ENCODE measurements at places on chromosomes 4 and X.
A peak's percentile ranks its signal among the peaks of the same experiment; 100 is the strongest.

GRCh38 chr4:148443512-148444295 lies 1.5 kb upstream of the NR3C2 start:
- peak; percentile 44 for DNase-seq

DNA sequence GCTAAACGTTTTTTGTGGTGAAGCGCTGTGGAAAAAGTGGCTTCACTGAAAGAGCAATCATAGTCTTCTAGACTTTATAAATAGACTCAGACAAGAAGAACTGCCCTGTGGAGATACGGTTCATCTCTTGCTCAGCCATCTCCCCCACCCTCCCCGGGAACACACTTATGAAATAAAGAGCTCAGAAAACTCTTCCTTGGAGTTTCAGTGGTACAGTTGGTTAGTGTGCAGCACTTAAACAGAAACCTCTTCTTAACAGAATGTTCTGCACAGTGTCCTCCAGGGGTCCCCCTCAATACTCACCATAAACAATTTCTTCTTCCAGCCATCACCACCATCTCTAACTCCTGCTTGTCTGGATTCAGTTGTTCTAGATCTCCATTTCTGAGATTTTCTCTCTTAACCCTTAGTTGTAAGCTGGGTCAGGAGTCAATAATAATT lies 313.0 kb downstream of the ARHGAP10 start:
- peak; percentile 14 for DNase-seq

- no peak for DNase-seq
Measured at GRCh38 chr4:71151054-71151453, 157.6 kb downstream of the DCK start.

GRCh38 chr4:113173793-113174264 lies 124.4 kb downstream of the ANK2 start:
- DNase-seq = no peak

DNA sequence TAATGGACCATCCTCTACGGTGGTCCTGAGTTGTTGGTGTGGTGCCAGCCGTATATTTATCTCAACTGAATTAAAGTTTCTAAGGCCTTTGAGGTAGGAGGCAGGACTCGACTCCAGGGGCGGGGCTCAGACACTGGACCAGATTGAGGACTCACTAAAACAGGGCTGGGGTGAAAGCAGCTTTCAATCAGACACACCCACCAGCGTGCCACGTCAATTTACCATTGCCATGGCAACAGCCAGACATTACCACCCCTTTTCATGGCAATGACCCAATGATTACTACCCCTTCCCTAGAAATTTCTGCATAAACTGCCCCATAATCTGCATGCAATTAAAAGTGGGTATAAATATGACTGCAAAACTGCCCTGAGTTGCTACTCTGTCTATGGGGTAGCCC lies 6.7 kb upstream of the TLR1 start:
- no peak for DNase-seq

DNA sequence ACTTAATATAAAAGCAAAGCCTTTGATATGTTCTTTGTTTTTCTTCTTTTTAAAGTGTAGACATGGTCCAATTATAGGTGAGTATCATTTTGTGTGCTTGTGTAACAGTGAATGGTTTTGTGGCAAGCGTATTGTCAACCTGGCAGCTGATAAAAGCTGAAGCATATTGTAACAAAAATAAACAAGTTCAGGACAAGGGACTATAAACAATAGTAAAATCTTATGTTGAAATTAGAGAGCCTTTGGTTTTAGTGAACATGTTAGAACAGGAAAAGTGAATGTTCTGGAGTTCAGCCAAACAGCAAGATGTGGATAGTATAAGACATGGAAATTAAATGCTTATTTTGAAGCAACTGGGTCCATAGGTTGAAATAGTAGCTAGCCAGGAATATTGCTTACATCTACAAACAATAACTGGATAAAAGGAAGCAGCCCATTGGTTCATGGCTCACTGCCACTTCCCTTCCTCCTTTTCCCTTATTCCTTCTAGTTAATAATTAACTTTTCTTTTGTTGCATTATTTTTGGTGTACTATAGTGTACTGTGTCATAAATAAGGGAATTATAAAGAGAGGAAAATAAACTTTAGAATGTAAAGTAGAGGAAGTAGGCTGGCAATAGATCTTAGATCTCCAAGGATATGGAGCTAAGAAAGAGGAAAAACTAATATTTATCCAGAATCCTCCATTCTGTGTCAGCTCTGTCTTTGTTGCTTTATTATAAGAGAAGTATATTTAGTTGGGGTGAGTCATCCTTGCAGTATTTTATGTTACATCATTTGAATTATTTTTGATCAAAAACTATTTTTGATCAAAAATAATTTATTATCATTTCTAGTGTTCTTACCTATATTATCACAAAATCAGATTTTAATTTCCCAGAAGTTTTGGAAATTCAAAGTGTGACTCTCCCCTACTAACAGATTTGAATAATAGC lies 65.6 kb downstream of the MRPL1 start:
- DNase-seq = no peak

GRCh38 chr4:182698212-182698611 lies 219.0 kb downstream of the DCTD start:
- DNase-seq = no peak

GRCh38 chr4:76213415-76214176 lies at the start of gene SCARB2:
TSS of gene SCARB2 (minus strand) at chr4:76213824. CDS start at chr4:76213543, 281 bp downstream.
- DNase-seq = peak; percentile 78

DNA sequence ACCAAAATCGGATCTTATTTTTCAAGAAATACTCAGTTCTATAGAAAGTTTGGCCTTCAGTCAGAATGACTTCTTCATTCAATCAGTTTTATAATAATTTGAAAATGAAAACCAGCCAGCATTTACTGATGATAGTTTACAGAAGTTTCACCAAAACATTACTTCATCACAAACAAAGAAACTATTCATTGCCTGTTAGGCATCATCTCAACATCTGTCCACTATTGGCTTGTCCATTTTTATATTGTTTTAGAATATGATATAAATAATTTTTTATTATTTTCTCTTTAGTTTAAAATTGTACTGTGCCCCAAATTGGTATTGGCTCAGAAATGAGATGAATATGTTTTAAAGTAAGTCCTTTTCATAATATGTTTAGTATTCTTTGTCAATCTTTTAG lies 38.4 kb downstream of the FAT4 start:
- DNase-seq = no peak

DNA sequence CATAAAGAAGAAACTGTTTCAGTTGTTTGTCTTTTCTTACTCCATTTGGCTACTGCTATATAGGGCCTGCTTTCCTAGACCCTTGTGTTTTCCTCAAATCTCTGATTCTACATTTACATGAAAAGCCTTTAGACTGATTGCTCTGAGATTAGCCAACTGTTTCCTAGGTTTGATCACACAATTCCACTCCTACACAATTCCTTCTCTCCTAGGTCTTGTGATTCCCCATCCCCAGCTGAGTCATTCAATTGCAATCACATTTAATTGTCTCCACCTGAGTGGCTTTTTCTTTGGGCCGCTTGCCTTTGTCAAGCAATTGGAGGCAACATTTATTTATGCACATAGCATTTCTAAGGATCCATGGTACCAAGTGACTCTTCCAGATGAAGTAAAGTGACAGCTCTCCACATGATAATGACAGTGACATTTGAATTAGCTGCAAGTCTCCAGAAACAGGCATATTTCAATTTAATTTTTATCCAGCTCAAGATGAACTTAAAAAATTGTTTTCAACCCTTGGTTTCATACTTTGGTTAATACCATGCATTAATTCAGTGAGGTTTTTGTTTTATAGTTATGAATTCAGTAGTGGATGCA lies 35.8 kb downstream of the ATXN3L start:
- no peak for DNase-seq

DNA sequence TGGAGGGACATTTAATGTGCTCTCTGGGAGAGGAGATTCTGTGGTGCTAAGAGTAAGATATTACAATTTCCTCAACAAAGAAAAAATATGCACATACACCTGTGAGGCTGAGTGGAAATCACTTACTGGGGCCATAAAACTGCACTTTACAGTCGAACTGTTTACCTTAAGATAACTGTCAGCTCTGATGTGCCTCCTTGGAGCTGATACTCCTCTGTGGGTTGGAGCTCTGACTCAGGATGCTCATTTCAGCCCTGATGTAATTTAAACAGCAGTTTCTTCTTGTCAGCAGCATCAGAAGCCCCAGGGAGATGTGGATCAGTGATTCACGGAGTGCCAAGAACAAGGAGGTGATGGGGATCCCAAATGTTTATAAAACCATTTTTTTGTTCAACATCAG lies 241.9 kb upstream of the SFRP2 start:
- no peak for DNase-seq

GRCh38 chrX:96764864-96765263 lies 80.2 kb downstream of the DIAPH2 start:
- DNase-seq = no peak

- DNase-seq = no peak
Measured at GRCh38 chrX:150940844-150941495, 42.2 kb upstream of the HMGB3 start.

GRCh38 chrX:114841051-114841450 lies 176.4 kb downstream of the IL13RA2 start:
- DNase-seq = no peak

- DNase-seq = no peak
Measured at GRCh38 chr4:39036172-39036571, 4.0 kb upstream of the TMEM156 start.

DNA sequence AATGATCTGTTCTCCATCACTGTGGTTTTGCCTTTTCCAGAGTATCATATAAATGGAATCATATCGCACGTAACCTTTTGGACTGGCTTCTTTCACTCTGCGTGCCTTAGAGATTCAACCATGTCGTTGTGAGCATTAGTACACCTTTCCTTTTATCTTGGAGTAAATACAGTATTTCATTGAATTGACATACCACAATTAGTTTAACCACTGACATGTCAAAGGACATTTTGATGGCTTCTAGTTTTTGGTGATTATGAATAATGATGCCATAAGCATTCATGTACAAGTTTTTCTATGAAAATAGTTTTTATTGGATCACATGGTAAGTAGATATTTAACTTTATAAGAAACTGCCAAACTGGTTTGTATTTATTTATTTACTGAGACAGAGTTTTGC lies 35.2 kb downstream of the DDX3X start:
- no peak for DNase-seq

GRCh38 chrX:119755981-119756533 lies 2.3 kb upstream of the SOWAHD start:
- DNase-seq = peak; percentile 65

GRCh38 chr4:28886934-28887333 lies 1833.2 kb upstream of the PCDH7 start:
- DNase-seq = no peak

GRCh38 chr4:128606173-128606572 lies 203.3 kb upstream of the JADE1 start:
- no peak for DNase-seq

DNA sequence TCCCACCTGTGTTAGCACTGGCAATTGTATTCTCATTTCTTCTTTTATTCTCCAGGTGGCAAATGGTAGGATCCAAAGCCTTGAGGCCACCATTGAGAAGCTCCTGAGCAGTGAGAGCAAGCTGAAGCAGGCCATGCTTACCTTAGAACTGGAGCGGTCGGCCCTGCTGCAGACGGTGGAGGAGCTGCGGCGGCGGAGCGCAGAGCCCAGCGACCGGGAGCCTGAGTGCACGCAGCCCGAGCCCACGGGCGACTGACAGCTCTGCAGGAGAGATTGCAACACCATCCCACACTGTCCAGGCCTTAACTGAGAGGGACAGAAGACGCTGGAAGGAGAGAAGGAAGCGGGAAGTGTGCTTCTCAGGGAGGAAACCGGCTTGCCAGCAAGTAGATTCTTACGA lies 176.9 kb downstream of the PTTG2 start:
- no peak for DNase-seq

DNA sequence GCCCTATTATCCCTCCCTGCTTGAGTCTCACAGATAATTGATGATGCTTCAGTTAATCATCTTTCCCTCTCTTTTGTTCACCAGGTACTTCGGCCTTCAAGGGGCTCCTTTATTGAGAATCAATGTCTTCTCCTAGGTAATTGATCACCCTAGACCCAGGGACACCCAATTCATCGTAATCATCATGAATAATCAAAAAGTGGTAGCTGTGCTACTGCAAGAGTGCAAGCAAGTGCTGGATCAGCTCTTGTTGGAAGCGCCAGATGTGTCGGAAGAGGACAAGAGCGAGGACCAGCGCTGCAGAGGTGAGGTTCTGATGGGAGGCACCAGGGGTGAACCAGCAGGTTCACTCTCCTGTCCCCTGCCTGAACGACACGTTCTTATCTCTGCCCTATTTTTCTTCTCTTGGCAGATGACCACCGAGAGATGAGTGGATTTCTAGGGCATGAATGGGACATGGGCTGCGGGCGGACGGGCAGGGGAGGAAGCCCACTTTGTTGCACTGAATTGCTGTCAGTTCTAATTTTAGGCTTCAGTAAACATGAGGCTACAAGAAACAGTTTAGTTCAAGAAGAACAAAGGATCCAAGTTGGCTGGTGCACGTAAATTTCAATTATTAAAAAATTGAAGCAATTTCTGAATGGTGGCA lies 80.5 kb downstream of the ALPK1 start:
- DNase-seq = no peak

DNA sequence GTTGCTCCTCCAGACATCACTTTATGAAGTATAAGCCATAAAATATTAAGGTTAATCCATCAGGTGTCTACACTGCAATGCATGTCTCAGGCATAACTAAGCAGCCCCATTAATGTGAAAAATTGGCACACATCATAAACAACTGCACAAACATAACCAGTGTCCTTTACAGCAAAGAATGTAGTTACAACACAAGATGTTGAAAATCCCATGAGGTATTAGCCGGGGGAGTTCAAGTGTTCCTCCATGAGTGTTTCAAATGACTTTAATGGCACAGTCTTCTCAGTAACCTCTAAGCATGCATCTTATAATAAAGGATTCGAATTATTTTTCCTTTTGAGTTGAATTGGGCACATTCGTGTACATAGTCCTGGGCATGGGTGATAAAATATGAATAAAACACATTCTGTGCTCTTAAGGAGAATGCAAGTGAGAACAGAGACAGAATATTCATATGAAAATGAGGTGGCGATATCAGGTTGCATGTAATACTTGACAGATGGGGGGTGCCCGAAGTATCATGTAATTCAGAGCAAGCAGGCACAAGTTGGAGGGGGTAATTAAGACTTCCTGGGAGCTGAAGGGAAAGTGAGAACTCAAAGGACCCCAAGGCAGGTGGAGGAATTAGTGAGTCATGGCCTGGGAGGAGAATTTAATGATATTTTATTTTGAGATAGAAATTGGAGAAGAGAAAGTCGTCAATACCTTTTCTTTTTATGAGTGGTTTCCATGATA lies 18.2 kb upstream of the VCX2 start:
- no peak for DNase-seq

DNA sequence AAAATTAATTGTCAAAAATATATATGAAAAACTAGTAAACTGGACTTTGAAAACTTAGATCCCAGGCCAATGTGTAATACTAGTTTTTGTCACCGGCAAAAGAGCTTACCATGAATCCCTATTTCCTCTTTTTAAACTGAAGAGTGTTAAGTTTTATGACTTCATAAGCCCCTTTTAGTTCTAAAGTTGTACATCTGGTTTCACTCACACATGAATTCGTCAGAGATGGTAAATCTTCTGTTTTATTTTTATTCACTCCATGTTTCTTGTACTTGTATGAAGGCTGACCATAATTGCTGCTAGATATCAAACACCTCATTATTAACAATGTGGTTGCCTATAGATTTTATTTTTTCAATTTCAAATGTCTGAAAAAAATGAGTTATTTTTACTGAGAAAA lies 827.9 kb downstream of the PCDH7 start:
- DNase-seq = no peak

All from CD4-positive, alpha-beta T cell treated with Interleukin-6 for 4 hours (primary cell).